LNCaP clone FGC (cell line): ENCODE measurements at places on chromosomes 2 and 18.

DNA sequence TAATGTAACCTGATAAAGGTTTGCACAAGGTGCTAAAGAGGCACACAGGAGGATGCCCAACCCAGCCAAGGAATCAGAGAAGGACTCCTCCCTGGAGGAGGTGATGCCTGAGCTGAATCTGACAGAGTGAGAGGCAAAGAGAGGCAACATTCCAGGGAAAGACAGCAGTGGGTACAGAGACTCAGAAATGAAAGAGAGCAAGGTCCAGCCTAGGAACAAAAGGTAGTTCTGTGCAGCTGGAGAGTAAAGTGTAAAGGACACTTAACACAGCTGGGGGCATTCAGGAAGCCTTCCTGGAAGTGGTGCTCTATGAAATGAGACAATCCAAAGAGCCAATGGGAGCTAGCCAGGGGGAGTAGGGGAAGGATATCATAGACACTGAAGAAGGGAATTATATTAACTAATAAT, 181.0 kb upstream of the GLI2 start:
- DNase-seq = no peak

GRCh38 chr2:194992648-194993047, 664.4 kb upstream of the SLC39A10 start:
- no peak for DNase-seq

- DNase-seq = no peak
These were observed 826 bp downstream of the KCNE4 start for GRCh38 chr2:223052548-223053483.

GRCh38 chr2:23497063-23497462, 112.1 kb downstream of the KLHL29 start:
- no peak for DNase-seq

GRCh38 chr2:227799202-227799601, 14.4 kb upstream of the CCL20 start:
- DNase-seq = no peak

- no peak for DNase-seq
These were observed 11.2 kb upstream of the FN1 start for GRCh38 chr2:215447056-215447455.

DNA sequence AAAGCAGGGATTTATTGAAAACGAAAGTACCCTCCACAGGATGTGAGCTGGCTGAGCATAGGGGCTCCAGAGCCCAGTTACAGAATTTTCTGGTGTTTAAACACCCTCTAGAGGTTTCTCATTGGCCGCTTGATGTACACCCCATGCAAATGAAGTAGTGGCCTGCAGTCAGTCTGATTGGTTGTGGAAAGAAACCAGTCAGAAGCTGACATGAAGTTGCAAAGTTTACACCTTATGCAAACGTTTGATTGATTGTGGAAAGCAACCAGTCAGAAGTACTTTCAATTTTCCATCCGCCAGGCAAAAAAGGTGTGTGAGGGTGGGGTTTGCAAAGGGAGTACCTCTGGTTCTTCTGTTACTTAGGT, 62.3 kb downstream of the VWA3B start:
- no peak for DNase-seq

DNA sequence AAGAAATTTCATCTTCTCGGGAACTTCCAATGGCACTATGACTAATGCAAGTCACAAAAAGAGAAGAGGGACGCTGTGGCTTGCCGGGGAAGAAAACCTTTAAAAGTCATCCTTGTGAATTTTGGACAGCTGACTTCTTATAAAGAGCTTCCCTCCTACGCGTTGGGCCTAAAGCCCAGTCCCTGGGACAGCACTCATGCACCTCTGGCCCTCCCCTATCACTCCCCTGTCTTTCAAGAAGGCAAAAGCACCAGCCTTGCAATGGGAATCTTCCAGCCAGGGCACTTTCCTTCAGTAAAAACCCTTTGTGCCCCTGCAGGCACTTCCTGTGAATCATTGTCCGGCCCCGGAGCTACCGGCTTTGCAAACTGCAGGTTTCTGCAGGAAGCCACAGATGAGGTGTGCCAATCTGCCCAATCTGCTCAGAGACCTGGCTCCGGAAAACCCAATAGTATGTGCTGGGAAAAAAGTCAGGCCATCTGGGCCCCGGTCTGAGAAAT, 7.1 kb downstream of the MREG start:
- no peak for DNase-seq

DNA sequence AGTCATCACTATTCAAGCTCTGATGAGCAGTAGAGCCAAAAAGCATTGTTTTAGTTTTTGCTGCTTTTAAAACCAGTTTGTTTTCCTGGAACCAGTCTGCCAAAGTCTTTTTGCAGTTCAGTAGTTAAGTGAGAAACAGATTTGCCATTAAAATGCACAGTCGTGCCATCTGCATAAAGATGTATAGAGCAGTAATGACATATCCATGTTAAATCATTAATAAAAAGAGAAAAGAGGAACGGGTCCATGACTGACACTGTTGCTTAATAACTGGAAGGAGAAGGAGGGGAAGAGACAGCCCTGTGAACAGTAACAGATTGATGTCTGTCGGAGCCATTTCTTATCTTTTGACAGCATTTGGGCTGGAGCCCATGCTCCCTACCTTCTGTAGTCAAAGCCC, 704.6 kb downstream of the SATB2 start:
- DNase-seq = no peak

DNA sequence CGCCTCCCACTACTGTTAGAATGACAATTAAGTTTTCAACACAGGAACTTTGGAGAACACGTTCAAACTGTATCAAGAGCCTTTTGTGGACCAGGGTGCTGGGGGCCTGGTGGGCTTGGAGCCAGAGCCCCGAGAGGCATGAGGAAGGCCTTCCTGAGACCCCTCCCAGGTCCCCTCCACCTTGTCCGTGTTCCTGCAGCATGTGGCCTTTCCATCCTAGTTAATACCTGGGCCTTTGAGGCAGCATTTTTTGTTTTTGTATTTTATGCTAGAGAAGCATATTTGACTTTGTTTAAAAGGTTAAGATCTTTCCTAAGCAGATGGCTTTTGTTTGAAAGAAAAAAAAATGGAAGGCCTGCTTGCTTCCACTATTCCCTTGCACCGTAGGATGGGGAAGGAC, 68.0 kb downstream of the INPP4A start:
- no peak for DNase-seq

GRCh38 chr2:118169359-118170005, 81.2 kb downstream of the INSIG2 start:
- DNase-seq = no peak

- DNase-seq = no peak
These were observed 94.9 kb downstream of the PXDN start for GRCh38 chr2:1649103-1650084.

DNA sequence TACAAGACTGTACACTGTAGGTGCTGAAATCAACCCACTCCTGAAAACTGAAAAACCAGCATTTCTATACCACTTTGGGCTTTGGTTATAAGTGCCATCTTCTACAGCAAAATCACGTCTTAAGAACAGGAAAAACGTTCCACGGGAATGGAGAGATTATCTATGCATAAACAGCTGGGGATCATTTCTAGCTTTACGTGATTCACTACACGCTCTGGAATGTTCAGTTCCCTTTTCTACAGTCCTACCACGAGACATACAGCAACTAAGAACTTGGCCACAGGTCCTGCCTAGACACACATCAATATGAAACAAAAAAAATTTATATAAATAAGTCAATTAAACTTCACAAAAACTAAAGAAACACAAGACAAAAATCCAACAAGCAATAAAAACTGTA, 3.6 kb downstream of the CXCR4 start:
- DNase-seq = no peak

- no peak for DNase-seq
These were observed 104.5 kb upstream of the TAF1B start for GRCh38 chr2:9738535-9739496.

- DNase-seq = no peak
These were observed 492 bp downstream of the KIF5C start for GRCh38 chr2:148875387-148876051.

DNA sequence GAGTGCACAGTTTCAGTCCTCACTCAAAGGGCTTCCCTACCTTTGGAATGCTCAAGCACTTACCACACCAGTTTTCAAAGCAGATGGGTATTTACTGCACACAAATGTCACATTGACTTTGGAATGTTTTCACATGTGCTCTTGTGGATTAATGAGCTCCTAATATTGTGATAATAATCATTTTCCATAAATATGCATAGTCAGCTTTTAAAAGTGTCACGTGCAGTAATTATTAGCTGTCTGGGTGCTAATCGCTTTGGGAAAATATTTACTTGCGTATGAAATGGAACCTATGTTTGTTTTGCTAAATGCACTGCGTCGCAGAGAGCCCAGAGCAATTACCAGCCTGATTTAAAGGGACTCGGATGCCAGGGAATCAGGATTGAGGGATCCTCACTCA, 229.3 kb downstream of the SMAD2 start:
- DNase-seq = no peak

GRCh38 chr18:25815659-25816058, 274.8 kb downstream of the SS18 start:
- DNase-seq = no peak

DNA sequence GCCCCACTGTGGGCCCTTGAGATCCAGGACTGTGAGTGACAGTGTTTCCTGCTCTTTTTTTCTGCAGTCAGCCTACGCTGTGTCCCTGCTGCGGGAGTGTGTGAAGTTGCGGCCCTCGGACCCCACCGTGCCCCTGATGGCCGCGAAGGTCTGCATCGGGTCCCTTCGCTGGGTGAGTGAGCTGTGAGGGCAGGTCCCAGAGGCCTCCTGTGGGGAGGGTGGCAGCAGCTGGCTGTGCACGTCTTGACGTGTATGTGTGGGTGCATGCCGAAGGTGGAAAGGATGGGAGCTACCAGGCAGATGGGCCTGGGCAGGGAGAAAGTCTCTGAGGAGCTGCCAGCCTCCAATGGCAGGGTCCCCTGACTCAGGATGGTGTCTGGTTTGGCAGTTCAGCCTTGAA, 95.7 kb upstream of the MCFD2 start:
- DNase-seq = no peak

- no peak for DNase-seq
These were observed 120.3 kb downstream of the PIEZO2 start for GRCh38 chr18:11029021-11029420.

DNA sequence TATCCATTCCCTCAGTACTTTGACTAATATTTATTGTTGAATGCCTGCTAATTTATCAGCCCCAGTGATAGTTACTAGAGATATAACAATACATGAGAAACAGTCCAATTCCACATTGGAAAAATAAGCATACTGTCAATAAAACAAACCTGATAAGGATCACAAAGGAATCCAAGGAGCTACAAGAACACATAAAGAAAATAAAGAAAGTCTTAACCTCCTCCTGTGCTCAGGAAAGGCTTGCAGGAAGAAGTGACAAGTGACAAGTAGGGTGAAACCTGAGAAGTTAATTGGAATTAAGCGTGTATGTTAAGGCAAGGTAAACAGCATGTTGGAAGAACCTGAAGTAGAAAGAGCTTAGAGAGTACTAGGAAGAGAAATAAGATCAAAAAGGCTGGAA, 20.3 kb upstream of the ASNSD1 start:
- peak; percentile 80 for DNase-seq

- no peak for DNase-seq
These were observed 5.9 kb downstream of the SP9 start for GRCh38 chr2:174340400-174341292.

- no peak for DNase-seq
These were observed 48.0 kb downstream of the CDK15 start for GRCh38 chr2:201854221-201854801.

GRCh38 chr2:239311132-239312040, 89.4 kb downstream of the HDAC4 start:
- peak; percentile 17 for DNase-seq
